ENCODE measurements at places on chromosomes 13 and 19. TPM values are rescaled to one million over a fixed set of nuclear protein-coding genes. Genes with fewer than 3 reads are reported as not detected.
A peak's percentile ranks its signal among the peaks of the same experiment; 100 is the strongest.

The KBTBD7 gene
- 4.5 TPM for total RNA-seq

- no peak overlapping the region for H3K27ac ChIP-seq
- no peaks in the 10 kb centered on the region for H3K4me1 ChIP-seq
- no peak overlapping the region for H3K4me3 ChIP-seq
- H3K36me3 ChIP-seq, result peaks cover 22% of the 10 kb centered on the region
- no peak for DNase-seq
- H3K27me3 ChIP-seq, result no peaks in the 10 kb centered on the region
Observed at GRCh38 chr13:41085961-41086585, 24.8 kb downstream of the WBP4 start.

- H3K27me3 ChIP-seq, result no peaks in the 10 kb centered on the region
- peaks cover 21% of the 10 kb centered on the region for H3K4me1 ChIP-seq
- H3K4me3 ChIP-seq, result peak overlapping the region; percentile 100
- DNase-seq, result peak; percentile 86
- peaks cover 51% of the 10 kb centered on the region for H3K36me3 ChIP-seq
Observed at GRCh38 chr19:5690955-5691821, 1.1 kb downstream of the RPL36 start.

- no peak overlapping the region for H3K27ac ChIP-seq
- H3K36me3 ChIP-seq, result no peaks in the 10 kb centered on the region
- peak; percentile 4 for DNase-seq
- H3K4me3 ChIP-seq, result no peak overlapping the region
- no peaks in the 10 kb centered on the region for H3K4me1 ChIP-seq
Observed at GRCh38 chr19:23203841-23204344, 46.3 kb downstream of the ZNF724 start.

DNA sequence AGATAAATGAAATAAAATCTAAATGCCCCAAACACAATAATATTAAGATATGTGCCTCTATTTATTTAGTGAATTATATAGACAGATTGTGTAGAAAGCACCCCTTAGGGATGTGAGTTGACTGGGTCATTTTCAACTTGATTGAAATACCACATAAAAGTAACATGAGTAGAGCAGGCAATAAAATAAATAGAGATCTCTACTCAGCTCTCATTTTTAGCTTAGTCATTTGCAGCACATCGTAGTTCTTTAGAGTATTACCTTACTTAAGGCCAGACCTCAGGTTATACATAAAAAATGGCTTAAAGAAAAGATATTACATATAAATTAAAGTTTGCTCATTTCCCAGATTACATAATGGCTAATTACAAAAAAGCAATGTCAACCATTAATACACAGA lies 1525.6 kb upstream of the PRR20A start:
- no peak overlapping the region for H3K4me3 ChIP-seq
- no peak overlapping the region for H3K27ac ChIP-seq
- H3K36me3 ChIP-seq, result no peaks in the 10 kb centered on the region
- H3K4me1 ChIP-seq, result no peaks in the 10 kb centered on the region
- H3K27me3 ChIP-seq, result no peaks in the 10 kb centered on the region
